Gastrocnemius medialis (tissue), 4 donors: ENCODE measurements at places on chromosomes 3 and 15. TPM values are rescaled to one million over a fixed set of nuclear protein-coding genes. Genes with fewer than 3 reads are reported as not detected.

The ALG1L2 gene
- total RNA-seq = not detected

DNA sequence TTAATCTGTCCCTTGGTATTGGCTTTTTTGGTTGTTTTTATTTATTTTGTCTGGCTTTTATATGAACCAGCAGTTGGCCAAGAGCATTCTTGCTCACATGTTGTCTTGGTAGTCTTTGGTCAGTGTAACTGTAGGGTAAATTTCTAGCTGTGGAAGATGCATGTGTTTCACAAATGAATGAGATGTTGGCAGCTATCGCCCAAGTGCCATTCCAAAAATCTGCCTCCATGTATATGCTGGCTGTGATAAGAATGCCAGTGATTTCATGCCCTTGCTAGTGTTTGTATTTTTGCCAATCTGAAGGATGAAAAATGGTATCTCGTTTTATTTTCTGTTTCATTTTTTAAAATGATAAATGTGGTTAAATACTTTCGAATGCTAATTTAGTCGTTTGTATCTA is 50.1 kb downstream of the TLNRD1 start:
- DNase-seq = no peak
- H3K4me1 ChIP-seq = no peaks in the 10 kb centered on the region
- no peaks in the 10 kb centered on the region for H3K36me3 ChIP-seq
- H3K27me3 ChIP-seq = no peaks in the 10 kb centered on the region
- H3K4me3 ChIP-seq = no peak overlapping the region
- H3K27ac ChIP-seq = no peak overlapping the region

DNA sequence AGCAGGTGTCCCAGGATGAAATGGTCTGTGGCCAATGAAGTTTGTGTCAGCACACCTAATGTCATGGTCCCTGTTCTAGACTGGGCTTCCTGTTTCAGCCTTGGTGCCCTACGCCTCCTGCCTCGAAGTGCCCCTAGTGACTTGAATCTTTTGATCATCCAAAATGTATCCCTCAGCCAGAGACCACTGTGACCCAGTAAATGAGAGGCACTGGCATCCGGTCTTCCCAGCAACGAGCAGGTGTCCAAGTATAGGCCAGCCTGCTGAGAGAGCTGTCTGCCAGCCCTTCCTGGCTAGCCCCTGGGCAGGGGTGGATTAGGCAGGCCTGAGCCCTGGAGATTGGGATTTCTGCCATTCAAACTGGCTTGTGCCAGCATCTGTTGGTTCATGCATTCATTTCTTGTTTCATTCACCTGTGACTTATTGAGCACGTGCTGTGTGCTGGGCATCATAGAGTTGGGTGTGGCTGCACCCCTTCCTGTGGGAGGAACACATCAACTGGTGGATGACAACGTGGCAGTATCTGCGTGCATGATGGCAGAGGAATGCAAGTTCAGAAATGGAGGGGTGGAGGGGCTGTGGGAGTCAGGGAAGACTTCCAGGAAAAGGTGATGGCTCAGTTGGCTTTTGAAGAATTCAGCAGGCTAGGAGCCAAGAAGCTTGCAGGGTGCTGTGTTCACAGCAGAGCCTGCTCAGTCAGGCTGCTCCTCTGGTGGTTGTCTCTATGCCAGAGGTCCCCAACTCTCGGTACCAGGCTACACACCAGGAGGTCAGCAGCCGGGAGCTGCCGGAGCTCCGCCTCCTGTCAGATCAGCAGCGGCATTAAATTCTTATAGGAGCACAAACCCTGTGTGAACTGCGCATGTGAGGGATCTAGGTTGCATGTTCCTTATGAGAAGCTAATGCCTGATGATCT is 21.6 kb downstream of the ESYT3 start:
- no peaks in the 10 kb centered on the region for H3K36me3 ChIP-seq
- no peaks in the 10 kb centered on the region for H3K27me3 ChIP-seq
- H3K27ac ChIP-seq = no peak overlapping the region
- no peak for DNase-seq
- H3K4me1 ChIP-seq = peaks cover 8% of the 10 kb centered on the region

GRCh38 chr3:194421-194820 is 2.1 kb upstream of the CHL1 start:
- no peak overlapping the region for H3K27ac ChIP-seq
- peaks cover 19% of the 10 kb centered on the region for H3K27me3 ChIP-seq
- H3K4me1 ChIP-seq = no peaks in the 10 kb centered on the region
- no peaks in the 10 kb centered on the region for H3K36me3 ChIP-seq

DNA sequence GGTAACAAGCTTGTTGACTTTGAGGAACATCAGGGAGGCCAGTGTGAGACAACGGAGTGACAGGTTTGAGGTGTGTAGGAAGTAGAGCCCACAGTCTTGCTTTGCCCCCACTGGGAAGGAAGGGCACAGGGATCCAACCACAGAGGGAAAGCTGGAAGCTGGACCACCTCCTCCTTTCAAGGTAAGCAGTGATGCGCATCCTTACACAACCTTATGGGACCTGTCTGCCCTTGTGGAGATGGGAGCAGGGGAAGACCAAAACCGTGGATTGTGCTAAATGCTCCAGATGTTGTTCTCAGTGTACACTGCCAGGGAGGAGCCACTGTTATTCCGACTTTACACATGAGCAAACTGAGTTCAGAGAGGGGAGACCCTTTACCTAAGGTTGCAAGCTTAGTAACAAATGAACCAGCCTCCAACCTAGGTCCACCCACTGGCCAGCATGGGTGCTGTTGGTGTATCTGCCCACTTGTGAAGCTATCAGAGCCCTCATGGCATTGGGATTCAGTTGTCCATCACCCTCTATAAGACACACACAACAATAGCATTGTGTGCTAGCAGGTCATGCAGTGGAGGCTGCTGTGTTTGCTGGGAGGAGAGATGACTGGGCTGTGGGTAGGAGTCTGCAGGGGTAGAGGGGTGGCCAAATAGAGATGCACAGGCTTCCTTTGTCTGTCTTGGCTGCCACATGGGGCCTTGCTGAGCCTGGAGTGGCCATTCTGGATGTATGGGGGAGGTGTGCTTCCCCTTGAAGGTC is 586 bp upstream of the LSMEM2 start:
- H3K4me1 ChIP-seq = peaks cover 16% of the 10 kb centered on the region
- no peak for DNase-seq
- H3K27ac ChIP-seq = peak overlapping the region; percentile 88
- no peak overlapping the region for H3K4me3 ChIP-seq
- H3K27me3 ChIP-seq = no peaks in the 10 kb centered on the region

- no peaks in the 10 kb centered on the region for H3K4me1 ChIP-seq
- H3K27me3 ChIP-seq = no peaks in the 10 kb centered on the region
- H3K27ac ChIP-seq = no peak overlapping the region
Observed at GRCh38 chr15:70633103-70633831, 130.1 kb downstream of the UACA start.

- no peaks in the 10 kb centered on the region for H3K4me1 ChIP-seq
- DNase-seq = no peak
- H3K36me3 ChIP-seq = no peaks in the 10 kb centered on the region
- H3K27ac ChIP-seq = no peak overlapping the region
Observed at GRCh38 chr15:47466357-47466756, 250.9 kb upstream of the SEMA6D start.

The KLHL6 gene
- 0.29 TPM for total RNA-seq

The UNC13C gene
- 6.6 TPM for total RNA-seq

The UBXN7 gene
- 8.0 TPM for total RNA-seq

DNA sequence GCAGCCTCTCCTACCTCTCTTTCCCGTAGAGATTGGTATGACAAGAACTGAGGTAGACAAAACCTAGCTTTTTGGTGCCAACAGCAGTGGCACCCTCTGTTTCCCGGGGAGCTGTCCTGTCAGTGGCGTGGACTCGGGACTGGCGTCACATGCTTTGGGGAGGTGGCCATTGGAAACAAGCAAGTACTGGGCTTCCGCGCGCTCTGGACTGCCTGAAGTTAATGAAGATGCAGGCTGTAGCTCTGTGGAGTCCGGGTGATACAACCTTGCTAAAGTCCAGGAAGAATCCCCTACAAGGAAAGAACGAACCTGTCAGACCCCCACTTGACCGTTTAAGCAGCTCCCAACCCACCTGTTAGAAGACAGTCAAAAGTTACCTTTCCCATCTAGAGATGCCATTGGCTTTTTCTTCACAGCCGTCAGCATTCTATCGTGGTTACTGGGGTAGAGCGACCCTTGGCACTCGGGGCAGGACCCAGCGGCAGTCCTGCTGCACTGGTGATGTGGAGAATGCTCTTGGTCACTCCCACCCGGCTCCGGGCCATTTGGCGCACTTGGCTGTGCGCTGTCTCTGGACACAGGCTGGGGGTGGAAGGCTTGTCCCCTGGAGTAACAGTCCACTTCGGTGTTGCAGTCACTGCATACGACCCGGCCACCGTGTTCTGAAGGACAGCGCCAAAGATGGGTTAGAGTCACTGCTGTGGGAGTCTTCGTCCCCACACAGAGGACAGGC is 120.5 kb downstream of the LRIG1 start:
- peaks cover 2% of the 10 kb centered on the region for H3K36me3 ChIP-seq
- H3K27me3 ChIP-seq = no peaks in the 10 kb centered on the region
- DNase-seq = no peak
- H3K27ac ChIP-seq = no peak overlapping the region
- no peak overlapping the region for H3K4me3 ChIP-seq

The BDH1 gene
- 9.1 TPM for total RNA-seq

- H3K4me1 ChIP-seq = peaks cover 20% of the 10 kb centered on the region
- no peaks in the 10 kb centered on the region for H3K27me3 ChIP-seq
- peak overlapping the region; percentile 12 for H3K4me3 ChIP-seq
Observed at GRCh38 chr15:61393949-61394348, 164.8 kb upstream of the RORA start.

The CIP2A gene
- total RNA-seq = 0.61 TPM

The LRRC2 gene
- 87.3 TPM for total RNA-seq

- peaks cover 52% of the 10 kb centered on the region for H3K4me1 ChIP-seq
- H3K36me3 ChIP-seq = no peaks in the 10 kb centered on the region
- peak overlapping the region; percentile 66 for H3K4me3 ChIP-seq
- no peak for DNase-seq
- no peaks in the 10 kb centered on the region for H3K27me3 ChIP-seq
- peak overlapping the region; percentile 91 for H3K27ac ChIP-seq
Observed at GRCh38 chr3:66498687-66499621, 1.9 kb downstream of the LRIG1 start.

GRCh38 chr3:189790658-189791057 is 159.5 kb downstream of the TP63 start:
- H3K27me3 ChIP-seq = no peaks in the 10 kb centered on the region
- no peaks in the 10 kb centered on the region for H3K36me3 ChIP-seq
- peaks cover 8% of the 10 kb centered on the region for H3K4me1 ChIP-seq
- H3K4me3 ChIP-seq = no peak overlapping the region
- H3K27ac ChIP-seq = no peak overlapping the region
- DNase-seq = no peak

DNA sequence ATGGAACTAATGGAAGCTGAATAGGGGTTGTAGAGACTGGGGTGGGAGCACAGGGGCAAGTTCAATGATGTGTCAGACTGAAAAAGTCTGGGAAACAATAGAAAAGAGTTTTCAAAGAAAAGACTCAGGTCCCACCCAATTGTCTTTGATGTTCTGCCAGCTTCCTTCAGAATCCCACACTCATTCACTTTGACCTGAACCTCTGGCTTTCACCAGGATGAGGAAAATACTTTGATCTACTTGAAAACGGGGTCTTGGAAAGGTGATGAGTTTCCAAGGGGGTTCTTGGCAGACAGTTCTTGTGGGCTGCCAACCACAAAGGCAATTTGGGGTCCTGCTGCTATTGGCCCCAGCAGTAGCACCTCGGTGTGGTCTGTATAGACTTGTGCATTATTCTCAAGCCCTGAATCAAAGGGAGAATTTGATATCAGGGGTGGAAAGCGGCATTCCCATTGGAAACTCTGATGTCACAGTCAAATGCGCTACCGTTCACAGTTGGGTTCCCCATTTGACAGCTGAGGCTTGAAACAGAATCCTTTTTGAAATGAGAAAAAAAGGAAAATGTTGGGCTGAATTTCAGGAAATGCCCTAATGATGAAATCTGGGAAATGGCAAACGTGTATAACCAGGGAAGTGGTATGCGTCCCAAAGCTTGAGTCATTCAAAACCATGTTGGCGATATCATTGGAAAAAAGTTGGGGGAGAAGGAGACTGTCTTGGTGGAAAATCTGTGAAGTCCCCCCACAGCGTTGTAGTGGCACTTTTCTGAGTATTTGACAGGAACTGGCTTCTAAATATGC is 229.2 kb upstream of the LRTM1 start:
- H3K4me1 ChIP-seq = no peaks in the 10 kb centered on the region
- no peaks in the 10 kb centered on the region for H3K36me3 ChIP-seq
- no peak overlapping the region for H3K27ac ChIP-seq
- no peaks in the 10 kb centered on the region for H3K27me3 ChIP-seq
- DNase-seq = no peak

DNA sequence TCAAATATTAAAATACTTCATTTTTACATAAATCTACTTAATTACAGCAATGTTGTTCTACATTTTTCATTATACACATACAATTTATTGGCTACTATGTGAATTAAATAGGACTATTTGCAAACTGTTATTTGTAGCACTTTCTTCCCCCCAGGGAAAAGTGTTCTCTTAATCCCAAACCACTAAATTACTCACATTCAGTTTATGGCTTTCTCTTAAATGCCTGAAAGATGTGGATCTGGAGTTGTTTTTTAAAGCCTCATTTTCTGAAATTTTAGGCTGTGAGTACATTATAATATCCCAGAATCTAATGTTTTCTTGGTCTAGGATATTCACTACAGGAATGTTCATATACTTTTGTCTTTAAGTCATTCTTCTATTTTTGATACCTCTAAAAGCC is 32.7 kb downstream of the PRTG start:
- no peak for DNase-seq
- no peaks in the 10 kb centered on the region for H3K4me1 ChIP-seq
- no peaks in the 10 kb centered on the region for H3K36me3 ChIP-seq
- H3K4me3 ChIP-seq = no peak overlapping the region
- no peak overlapping the region for H3K27ac ChIP-seq

- no peaks in the 10 kb centered on the region for H3K4me1 ChIP-seq
- no peaks in the 10 kb centered on the region for H3K27me3 ChIP-seq
- H3K4me3 ChIP-seq = no peak overlapping the region
- no peaks in the 10 kb centered on the region for H3K36me3 ChIP-seq
- DNase-seq = no peak
- no peak overlapping the region for H3K27ac ChIP-seq
Observed at GRCh38 chr3:101200461-101200860, 119.9 kb downstream of the IMPG2 start.

The ROPN1 gene
- not detected for total RNA-seq
